ENCODE measurements at places on chromosomes 16 and 17.

DNA sequence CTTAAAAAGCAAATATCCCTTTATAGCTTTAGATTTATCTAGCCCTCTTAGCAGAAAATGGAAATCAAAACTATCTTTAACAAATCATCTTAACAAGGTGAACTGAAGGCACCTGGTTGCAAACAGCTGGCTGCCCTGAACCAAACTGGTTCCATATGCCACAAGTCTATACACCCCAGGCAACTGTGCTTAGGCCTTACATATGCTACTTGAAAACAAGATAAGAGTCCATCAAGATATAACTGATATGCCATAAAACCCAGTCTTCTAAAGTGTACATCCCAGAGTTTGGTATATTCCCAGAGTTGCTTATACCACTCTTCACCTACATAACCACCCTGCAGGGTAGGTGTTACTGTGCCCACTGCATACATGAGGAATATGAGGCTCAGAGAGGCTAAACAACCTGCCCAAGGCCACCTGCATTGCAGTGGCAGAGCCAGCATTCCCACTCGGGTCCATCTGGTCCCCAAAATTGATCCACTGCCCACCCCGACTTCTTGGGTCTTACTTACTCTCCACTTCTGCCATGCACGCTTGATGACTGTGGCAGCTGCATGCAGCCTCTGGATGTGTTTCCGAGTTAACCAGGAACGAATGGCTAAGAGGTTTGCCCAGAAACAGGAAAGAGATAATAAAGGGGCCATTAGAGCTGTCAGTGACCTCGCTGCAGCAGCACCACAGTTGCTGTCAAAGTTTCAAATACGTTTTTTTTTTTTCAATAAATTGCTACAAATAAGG is 12.2 kb downstream of the ZNHIT3 start:
- no peak for DNase-seq

DNA sequence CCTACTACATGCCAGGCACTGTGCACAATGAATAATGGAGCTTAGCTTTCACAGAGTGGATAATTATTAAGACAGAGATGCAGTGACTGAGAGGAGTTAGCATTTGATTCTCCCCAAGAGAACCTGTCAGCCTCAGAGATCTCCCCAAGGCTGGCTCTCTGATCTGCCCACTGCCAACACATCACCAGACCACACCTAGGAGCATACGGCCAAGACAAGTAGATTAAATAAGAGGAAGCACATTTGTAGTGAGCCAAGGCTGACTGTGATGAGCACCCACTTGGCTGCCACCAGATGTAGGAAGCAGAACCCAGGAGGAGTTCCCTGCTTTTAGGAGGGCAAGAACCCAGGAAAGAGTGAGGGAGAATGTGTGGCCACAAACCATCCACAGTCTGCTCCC is 130.1 kb downstream of the SPACA3 start:
- DNase-seq, result no peak

- DNase-seq, result no peak
These were observed 5.2 kb upstream of the SH2B1 start for GRCh38 chr16:28858421-28858820.

- DNase-seq, result no peak
These were observed 507 bp downstream of the COA3 start for GRCh38 chr17:42798011-42798382.

- no peak for DNase-seq
These were observed 20.9 kb downstream of the TNS4 start for GRCh38 chr17:40480501-40481003.

- peak; percentile 77 for DNase-seq
These were observed 4.7 kb downstream of the CHD3 start for GRCh38 chr17:7893187-7893880.

GRCh38 chr16:22816475-22816874 is 2.5 kb downstream of the HS3ST2 start:
- DNase-seq, result no peak

DNA sequence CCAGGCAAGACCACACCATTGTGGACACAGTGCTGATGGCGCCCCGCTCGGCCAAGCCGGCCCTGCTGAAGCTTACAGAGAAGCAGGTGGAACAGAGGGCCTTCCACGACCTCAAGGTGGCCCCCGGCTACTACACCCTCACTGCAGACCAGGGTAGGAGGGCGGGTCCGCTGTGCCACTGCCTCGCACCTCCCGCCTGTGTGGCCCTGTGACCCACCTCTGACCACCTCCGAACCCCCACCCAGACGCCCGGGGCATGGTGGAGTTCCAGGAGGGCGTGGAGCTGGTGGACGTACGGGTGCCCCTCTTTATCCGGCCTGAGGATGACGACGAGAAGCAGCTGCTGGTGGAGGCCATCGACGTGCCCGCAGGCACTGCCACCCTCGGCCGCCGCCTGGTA is 21.1 kb downstream of the ITGB4 start:
- no peak for DNase-seq

GRCh38 chr16:78993346-78993745 is 607.2 kb downstream of the MAF start:
- peak; percentile 90 for DNase-seq

DNA sequence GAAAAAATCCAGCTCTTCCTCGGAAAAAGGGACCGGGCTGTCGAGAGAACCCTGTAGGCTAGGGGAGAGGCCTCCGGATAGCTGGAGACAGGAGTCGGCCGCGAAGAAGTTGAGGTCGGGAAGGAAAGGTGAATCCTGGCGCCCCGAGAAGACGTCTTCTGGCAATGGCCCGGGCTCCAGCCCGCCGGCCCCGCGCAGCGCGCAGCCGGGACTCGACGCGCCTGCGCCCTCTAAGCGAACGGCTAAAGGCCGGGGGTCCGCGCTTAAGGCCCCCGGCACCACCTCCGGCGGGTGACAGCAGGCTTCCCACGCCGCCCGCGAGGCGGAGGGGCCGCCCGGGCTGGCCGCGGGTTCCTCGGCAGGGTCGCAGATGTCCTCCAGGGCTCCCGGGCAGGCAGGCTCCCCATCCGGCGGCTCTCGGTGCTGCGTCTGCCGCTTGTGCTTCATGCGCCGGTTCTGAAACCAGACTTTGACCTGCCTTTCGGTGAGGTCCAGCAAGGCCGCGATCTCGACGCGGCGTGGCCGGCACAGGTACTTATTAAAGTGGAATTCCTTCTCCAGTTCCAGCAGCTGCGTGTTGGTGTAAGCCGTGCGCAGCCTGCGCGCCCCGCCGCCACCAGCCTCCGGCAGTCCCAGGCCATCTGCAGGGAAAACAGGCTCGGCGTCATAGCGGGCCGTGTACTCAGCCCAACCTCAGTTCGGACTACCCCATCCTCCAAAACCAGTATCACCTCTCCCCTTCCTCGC is 1.6 kb downstream of the HOXB2 start:
- DNase-seq, result peak; percentile 45

- DNase-seq, result no peak
These were observed 29.6 kb downstream of the RCVRN start for GRCh38 chr17:9875441-9875840.

DNA sequence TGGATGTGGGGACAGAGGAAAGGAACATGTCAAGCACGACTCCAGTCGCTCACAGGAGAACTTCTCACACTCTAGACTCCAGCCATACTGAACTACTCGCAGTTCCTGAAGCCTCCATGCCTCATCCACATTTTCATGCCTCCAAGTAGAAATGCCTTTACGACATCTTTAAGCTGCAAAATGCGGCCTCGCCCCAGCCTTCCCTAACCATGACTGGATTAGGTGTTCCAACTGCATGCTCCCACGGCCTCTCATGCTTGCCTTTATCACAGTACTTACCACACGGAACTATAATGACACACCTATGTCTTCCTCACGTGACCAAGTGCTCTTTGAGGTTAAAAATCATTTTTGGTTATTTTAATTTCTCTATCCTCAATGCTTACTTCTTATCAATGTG is 23.9 kb downstream of the SMG6 start:
- DNase-seq, result no peak

DNA sequence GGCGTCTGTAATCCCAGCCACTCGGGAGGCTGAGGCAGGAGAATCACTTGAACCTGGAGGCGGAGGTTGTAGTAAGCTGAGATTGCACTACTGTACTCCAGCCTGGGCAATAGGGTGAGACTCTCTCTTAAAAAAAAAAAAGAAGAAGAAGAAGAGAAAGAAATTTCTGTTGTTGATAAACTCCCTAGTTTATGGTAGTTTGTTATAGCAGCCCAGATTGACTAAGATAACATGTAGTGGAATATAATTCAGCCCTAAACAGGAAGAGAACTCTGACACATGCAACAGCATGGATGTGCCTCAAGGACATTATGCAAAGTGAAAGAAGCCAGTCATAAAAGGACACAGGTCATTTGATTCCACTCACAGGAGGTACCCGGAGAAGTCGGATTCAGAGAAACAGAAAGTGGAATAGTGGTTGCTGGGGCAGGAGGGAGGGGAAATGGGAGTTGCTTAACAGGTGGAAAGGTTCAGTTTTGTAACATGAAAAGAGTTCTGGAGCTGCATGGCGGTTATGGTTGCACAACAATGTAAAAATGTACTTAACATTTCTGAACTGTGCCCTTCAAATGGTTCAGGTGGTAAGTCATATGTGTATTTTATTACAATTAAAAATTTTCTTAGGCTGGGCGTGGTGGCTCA is 26.0 kb upstream of the PRM1 start:
- no peak for DNase-seq

DNA sequence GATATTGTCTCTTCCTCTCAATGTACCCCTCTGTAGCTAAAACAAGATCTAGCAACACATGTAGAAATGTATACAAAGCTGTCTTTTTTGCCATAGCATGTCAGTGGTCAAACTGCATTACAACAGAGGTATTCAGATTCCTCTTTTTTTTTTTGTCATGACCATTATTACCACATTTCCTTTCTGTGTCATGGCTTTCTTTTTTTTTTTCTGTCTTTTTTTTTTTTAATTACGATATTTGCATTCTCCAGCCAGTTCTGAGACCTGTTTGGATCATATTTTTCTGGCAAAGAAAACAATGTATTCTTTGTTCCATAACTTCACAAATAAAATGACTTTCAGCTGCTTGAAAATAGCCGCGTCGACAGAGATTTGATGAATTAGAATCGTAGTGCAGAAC is 27.4 kb upstream of the CAPNS2 start:
- no peak for DNase-seq

DNA sequence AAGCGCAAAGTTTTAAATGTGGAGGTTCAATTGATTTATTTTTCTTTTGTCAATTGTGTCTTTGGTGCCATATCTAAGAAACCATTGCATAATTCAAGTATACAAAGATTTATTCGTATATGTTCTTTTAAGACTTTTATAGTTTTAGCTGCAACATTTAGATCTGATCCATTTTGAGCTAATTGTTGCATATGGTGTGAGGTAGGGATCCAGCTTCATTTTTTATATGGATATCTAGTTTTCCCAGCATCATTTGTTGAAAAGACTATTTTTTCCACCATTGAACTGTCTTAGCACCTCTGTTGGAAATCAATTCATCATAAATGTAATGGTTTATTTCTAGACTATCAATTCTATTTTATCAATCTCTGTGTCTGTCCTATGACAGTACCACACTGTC is 2.1 kb upstream of the CCR7 start:
- no peak for DNase-seq

DNA sequence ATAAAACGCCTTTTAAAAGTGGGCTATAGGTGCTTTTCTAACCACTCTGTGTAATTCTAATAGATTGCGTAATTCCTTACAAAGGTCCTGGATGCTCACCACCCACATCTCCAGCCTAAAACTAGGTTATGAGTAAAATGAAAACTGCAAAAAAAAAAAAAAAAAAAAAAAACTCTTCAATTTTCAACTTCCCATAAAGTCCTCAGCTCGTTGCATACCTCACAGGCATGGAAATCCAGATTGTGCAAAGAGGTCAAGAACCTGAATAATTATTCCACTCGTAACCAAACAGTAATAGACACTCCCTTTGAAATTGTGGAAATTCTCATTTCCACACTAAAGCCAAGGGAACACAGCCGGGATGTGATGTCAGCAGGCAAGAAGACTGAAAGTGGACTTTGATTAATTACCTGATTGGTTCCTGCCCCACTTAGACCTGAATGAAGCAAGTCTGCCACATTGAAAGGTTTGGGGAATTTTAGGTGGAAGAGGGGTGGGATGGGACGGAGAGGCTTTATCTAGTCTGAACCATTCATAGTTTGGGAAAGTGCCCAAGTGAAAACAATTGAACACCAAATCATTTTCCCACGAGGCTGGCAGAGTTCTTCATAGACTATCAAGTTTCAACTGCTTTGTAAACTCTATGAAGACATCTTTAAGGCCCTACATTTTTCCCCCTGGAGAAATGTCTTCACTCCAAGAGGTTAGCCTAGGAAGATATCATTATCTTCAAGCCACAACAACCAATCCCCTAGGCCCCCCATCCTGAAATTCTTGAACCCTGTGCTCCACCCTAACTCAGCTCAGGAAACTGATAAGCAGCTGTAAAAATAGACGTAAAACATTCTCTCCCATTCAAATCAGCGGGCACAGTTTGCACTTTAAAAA is 49.1 kb upstream of the TANC2 start:
- DNase-seq, result no peak

DNA sequence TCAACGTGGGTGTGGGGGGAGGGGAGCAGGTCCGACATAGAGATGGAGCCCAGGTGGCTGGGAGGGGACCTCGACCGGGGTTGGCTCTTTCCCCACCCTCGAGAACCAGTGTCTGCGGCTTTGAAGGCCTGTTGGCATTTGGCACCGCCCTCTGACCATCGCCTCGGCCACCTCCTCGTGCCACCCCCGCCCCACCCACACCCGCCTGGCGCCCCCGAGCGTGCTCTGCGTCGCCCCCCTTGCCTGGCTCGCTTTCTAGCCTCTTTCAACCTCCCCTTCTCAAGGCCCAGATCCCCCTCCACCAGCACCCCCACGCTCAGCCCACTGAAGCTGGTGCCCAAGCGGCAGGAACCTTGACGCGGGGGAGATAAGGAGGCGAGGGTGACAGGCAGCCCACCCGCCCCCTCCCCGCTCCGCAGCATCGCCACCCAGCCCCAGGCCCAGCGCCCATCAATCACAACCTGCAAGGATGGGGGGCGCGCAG is 619 bp downstream of the CACNB1 start:
- peak; percentile 28 for DNase-seq

DNA sequence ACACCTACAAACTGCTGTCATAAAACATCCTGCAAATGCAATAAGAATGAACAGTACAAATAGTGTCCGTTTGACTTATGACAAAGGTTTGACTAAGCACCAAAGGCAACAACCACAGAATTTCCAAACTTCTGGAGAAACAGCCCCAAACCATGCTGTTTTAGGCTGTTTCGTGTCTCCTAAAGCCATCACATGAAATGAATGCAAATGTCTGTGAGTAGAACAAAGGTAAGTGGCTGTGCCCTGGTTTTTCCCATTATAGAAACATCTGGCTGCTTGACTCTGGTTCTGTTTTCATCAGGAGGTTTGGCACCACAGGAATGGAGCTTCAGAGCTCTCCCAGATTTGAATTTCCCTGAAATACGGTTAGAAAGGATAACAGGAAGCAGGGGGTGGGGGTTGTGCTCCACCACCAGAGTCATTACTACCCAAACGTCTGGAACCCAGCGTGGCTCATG is 4.6 kb upstream of the EMP2 start:
- no peak for DNase-seq
